ENCODE measurements at places on chromosomes 5 and 9. TPM values are rescaled to one million over a fixed set of nuclear protein-coding genes. Genes with fewer than 3 reads are reported as not detected.

Gene SLC25A2
- total RNA-seq = not detected

Gene RNF44
- total RNA-seq = 164 TPM

Gene IL4
- not detected for total RNA-seq

Gene SHISAL2B
- 8.6 TPM for total RNA-seq

Gene NDUFB6
- 62.5 TPM for total RNA-seq

Gene ERAP2
- total RNA-seq = not detected

Gene NIPAL4
- 0.20 TPM for total RNA-seq

Gene FAM169A
- 83.1 TPM for total RNA-seq

Gene GABRB2
- total RNA-seq = 1.9 TPM

Gene COL27A1
- total RNA-seq = 22.8 TPM

Gene HABP4
- 11.2 TPM for total RNA-seq

Gene OLFM1
- 53.4 TPM for total RNA-seq

Gene CHSY3
- total RNA-seq = 1.4 TPM

Gene ZNF346
- 19.9 TPM for total RNA-seq

Gene PIGO
- 20.5 TPM for total RNA-seq

Gene CCNI2
- total RNA-seq = 1.4 TPM

Gene TTC16
- not detected for total RNA-seq

Gene SPATA6L
- total RNA-seq = 0.55 TPM

Gene CACFD1
- total RNA-seq = 13.4 TPM

Gene WDR31
- 0.40 TPM for total RNA-seq

Gene STOML2
- 208 TPM for total RNA-seq

Gene SLC46A2
- not detected for total RNA-seq

Gene WNK2
- 87.2 TPM for total RNA-seq

Gene CDKN2A
- 0.69 TPM for total RNA-seq

Gene RRAGA
- total RNA-seq = 46.2 TPM

Gene PTGDS
- total RNA-seq = 2.3 TPM

Gene HOMER1
- total RNA-seq = 57.9 TPM

Gene CAVIN4
- 9.1 TPM for total RNA-seq

Gene SV2C
- total RNA-seq = 0.24 TPM

Gene DDX31
- 25.2 TPM for total RNA-seq

Gene SEC24A
- 31.0 TPM for total RNA-seq

Gene KCNV2
- total RNA-seq = not detected

Gene CAMK4
- 8.3 TPM for total RNA-seq

Gene TOR1A
- 37.6 TPM for total RNA-seq

Gene BSPRY
- 5.5 TPM for total RNA-seq

Gene DRD1
- total RNA-seq = 0.19 TPM

Gene FAM221B
- total RNA-seq = not detected

Gene DNLZ
- total RNA-seq = 17.9 TPM

Gene CYLC2
- not detected for total RNA-seq

Gene FLT4
- 7.7 TPM for total RNA-seq

Gene CDC20B
- not detected for total RNA-seq

Gene TUSC1
- total RNA-seq = 4.3 TPM

Gene PLPPR1
- total RNA-seq = 1.2 TPM

Gene OR1K1
- not detected for total RNA-seq

Gene ADCY2
- 131 TPM for total RNA-seq

Gene PCDHA10
- 5.5 TPM for total RNA-seq

Gene PCAT7
- 3.2 TPM for total RNA-seq

Data from H1 (cell line).